ENCODE measurements at places on chromosomes 2 and 18.

- DNase-seq = no peak
Measured at GRCh38 chr2:460861-461260, 173.0 kb upstream of the ALKAL2 start.

DNA sequence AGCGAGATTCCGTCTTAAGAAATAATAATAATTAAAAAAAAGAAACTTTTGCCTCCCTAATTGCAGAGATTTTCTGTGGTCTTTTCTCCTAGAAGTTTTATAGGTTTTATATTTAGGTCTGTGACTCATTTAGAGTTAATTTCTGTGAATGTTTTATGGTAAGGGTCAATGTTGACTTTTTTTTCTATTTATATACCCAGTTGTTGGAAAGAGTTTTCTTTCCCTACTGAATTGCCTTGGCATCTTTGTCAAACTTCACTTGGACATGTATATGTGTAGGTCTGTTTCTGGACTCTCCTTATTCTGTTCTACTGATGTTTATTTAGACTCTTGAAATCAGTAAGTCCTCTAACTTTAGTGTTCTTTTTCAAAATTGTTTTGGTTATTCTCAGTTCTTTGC, 5.5 kb downstream of the ZNF512 start:
- no peak for DNase-seq

- DNase-seq = peak; percentile 45
Measured at GRCh38 chr2:84882414-84882738, 1.5 kb upstream of the TRABD2A start.

DNA sequence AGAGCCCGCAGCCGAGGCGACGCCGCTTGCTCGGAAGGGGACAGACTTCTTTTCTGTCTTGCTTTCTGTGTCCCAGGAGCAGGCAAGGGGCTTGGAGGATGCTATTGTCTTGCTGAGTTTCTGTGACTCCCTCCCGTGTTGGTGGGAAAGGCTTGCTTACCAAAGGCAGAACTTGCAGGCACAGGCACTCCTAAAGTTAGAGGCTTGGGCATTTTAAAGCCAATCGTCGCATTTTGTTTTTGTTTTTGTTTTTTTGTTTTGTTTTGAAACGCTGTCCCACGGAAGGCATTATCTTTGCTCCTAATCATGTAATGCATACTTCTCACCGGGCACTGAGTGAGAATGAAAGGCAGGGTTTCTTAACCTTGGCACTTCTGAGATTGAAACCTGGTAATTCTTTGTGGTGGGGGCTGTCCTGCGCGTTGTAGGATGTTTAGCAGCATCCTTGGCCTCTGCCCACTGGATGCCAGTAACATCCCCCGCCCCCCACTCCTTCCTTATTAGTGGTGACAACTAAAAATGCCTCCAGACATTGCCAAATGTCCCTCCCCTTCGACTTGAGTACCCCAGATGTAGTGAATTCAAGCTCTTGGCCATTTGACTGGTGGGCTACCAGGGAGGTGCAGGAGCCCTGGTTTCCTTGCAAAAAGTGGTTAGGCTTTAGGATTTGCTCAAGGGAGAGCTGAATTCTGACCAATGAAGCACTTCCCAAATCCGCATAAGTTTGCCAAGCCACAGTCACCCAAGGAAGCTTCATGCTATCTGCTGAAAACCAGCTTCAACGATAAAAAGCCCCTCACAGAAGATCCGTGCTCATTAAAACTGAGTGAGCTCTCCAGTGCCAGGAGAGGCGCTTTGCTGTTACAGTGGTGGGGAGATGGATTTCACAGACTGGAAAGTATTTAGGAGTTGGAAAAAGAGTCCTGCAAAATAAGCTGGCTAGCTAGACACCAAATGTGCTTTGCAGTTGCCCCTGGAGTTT, 1.2 kb downstream of the ANTXR1 start:
- DNase-seq = no peak

DNA sequence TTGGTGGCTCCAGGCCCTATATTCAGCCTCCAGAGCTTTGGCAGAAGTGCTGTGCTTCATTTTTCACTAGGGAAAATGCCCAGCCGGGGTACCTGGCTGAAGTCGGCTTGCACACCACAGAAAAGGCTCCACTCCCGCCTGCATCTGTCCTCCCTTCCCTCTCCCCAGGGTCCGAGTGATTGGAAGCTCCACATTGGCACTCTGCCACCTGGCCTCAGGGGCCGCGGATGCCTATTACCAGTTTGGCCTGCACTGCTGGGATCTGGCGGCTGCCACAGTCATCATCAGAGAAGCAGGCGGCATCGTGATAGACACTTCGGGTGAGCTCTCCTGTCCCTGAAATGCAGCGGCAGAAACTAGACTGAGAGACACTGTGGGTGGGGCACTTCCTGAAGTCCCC, 47.4 kb downstream of the IMPA2 start:
- no peak for DNase-seq

- no peak for DNase-seq
Measured at GRCh38 chr2:232230560-232230959, 148.0 kb upstream of the ALPP start.

- DNase-seq = no peak
Measured at GRCh38 chr18:75231053-75231406, 20.4 kb downstream of the TSHZ1 start.

- no peak for DNase-seq
Measured at GRCh38 chr2:241458687-241459086, 49.7 kb downstream of the STK25 start.

DNA sequence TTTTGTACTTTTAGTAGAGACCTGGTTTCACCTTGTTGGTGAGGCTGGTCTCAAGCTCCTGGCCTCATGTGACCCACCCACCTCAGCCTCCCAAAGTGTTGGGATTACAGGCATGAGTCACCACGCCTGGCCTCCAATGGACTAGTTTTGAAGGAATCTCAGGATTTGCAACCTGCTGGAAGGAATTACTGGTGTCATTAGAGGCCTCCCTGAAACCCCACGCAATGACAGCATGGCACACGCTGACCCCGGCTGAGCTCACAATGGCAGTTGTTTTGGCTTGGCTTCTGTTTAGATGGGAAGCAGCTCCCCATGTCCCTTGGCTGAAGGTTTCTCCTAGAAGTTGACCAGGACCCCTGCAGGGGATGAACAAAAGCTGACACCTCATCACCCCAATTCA, 23.1 kb upstream of the COPS8 start:
- no peak for DNase-seq

GRCh38 chr2:156294945-156295580, 37.5 kb downstream of the NR4A2 start:
- DNase-seq = no peak

- DNase-seq = no peak
Measured at GRCh38 chr18:45874491-45875184, 49.2 kb downstream of the SIGLEC15 start.

GRCh38 chr2:30427606-30428347, 19.3 kb upstream of the LCLAT1 start:
- no peak for DNase-seq

DNA sequence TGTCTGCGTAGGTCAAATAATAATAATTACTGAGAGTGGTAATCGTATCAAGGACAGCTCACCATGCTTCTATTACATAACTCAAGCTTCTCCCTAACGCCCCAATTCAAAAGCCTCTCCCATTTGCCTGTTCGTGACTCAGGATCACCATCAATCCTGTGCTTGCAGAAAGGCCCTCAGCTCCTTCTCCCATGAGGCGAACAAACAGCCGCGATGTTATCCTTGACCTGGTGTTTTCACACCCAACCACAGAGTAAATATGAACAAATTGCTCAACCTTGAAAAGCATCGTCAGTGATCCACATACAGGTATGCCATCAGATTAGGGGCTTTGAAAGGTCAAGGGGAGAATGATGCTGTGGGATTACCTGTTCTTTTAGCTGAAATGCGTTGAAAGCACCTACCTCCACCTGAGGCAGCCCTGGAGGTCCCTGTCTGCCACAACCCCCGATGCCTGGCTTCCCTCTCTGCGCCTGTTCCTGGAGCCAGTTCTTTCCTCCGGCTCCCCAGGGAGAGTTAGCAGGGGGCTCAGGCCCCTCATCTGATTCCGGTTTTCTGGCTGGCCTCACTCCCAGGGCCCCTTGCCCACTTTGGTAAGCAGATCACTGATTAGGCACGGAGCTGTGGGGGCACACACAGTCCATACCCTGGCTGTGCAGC, 39.1 kb upstream of the ODC1 start:
- no peak for DNase-seq

DNA sequence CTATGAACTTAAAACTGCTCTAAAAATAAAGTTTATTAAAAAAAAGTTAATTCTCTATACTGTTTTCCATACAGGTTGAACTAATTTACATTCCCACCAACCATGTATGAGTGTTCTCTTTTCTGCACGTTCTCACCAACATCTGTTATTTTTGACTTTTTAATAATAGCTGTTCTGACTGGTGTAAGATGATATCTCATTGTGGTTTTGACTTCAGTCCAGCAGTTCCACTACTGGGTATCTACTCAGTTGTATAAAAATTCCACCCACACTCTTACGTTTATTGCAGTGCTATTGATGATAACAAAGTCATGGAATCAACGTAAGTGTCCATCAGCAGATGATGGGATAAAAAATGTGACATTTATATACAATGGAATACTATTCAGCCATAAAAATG, 33.7 kb downstream of the SPAG16 start:
- no peak for DNase-seq

- DNase-seq = no peak
Measured at GRCh38 chr18:73286584-73286983, 418.8 kb upstream of the NETO1 start.

- DNase-seq = no peak
Measured at GRCh38 chr2:122851161-122851560, 1095.7 kb downstream of the TSN start.

- DNase-seq = no peak
Measured at GRCh38 chr18:52451256-52451655, 111.3 kb downstream of the DCC start.

GRCh38 chr2:160223560-160223959, 23.5 kb upstream of the ITGB6 start:
- DNase-seq = no peak

DNA sequence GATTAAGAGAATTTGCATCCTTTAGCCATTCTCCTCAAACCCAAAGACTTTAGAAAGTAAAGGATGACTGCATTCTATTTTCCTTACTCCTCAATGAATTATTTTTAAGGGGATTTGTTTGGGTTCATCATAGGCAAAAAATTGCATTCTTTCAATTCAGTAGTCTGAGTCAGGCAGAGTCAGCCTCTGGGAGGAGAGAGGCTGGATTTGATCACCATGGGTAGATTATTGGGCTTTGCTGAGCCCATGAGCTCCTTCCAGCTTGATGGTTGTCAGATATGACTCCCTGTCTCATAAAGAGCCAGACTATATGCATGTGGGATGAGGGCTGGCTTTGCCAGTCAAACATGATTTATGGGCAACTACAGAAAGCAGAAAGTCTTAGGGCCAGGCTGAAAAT, 101.2 kb downstream of the KCNS3 start:
- DNase-seq = no peak

DNA sequence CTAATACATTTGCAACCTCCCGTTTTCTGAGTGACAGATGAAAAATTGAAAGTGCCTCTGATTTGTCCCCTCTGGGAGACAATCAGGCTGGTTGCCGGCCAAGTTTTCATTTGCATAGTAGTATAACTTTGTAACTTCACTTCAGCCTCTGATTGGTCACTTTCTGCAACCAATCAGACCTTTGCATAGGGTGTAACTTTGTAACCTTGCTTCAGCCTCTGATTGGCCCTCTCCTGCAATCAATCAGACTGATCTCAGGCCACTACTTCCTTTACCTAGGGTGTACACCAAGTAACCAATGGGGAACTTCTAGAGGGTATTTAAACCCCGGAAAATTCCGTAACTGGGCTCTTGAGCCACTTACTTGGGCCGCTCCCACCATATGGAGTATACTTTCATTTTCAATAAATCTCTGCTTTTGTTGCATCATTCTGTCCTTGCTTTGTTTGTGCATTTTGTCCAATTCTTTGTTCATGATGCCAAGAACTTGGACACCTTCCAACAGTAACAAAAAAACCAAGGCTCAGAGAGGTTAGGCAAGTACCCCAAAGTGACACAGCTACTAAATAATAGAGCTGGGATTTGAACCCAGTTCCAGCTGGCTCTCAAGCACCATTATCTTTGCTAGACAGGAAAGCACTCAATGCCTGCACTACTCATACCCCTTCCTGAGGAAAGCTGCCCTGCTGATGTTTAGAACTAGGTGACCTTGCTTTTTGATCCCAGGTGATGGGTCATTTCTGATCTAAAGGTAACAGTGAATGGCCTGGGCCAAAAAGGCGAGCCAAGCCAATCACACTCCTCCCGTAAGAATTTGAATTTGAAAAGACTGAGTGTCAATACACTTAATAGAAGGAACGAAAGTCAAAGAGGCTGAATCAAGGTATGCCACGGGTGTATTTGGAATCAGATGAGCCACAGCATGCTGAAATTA, 10.9 kb upstream of the MYOM1 start:
- DNase-seq = no peak

GRCh38 chr2:41782306-41783158, 265.3 kb upstream of the PKDCC start:
- DNase-seq = no peak

DNA sequence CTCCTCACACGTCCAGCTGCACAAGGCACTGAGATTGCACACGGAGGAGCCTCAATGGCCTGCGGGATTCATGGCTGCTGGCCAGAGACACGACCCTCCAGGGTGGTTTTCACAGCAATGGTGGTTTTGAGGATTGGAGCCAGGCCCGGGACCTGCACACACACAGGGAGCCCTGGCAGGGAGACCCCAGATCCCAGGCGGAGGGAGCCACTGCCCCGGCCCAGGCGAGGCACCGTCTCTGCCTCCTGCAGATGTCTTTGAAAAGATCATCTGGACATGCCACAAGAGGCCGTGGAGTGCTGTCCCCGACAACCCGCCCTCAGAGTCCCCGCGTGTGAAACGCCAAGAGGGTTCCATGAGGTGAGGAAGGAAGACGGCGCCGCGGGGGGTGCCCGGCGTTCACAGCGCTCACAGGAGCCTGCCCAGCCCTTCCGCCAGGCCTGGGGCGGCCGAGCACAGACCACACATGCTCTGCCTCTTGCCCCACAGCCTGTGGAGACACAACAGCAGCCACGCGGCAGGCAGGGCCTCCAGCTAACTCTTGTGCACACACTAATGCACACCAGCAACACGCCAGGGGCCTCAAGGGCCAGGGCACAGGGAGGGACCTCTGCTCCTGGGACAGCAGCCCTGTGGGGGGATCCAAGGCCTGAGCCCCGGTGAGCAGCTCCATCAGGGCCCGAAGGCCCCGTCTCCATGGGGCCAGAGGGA, 72.8 kb upstream of the CTDP1 start:
- DNase-seq = peak; percentile 77

DNA sequence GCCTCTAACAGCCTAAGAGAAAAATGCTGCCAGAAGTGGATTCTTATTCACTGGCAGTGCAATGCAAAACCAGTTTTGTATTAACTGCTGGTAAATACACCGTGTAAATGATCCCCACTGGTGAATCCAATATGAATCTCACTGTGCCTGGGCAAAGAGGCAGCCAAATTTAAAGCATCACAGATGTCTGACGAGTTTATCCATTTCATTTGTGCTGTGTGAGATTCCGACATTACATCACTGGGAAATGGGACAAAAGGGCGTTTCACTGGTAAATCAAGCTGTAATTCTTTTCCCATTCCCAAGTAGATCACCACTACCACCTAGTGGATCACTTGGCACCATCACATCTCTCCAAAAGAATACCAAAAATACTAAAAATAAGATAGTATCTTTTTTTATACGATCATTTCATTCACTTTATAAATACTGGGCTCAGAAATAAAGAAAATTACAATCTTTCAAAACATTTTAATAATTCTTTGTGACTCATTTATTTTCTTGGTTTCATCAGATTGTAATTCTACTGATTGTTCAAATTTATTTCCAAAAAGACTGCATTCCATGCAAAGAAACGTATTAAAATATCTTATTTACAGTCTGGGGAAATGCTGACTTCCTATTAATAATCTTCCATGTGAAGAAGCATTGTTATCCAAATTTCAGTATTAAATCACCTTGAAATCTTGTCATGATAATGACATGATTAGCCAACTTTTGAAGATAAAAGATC, 125.6 kb downstream of the GRB14 start:
- peak; percentile 15 for DNase-seq

Data from lower leg skin (tissue), 4 donors.